Retinal pigment epithelial cell (primary cell): ENCODE measurements at places on chromosomes 7 and 10.

- DNase-seq = no peak
Observed at GRCh38 chr10:482051-482501, 207.4 kb downstream of the DIP2C start.

GRCh38 chr10:70573599-70574506 lies 28.7 kb downstream of the PRF1 start:
- no peak for DNase-seq

DNA sequence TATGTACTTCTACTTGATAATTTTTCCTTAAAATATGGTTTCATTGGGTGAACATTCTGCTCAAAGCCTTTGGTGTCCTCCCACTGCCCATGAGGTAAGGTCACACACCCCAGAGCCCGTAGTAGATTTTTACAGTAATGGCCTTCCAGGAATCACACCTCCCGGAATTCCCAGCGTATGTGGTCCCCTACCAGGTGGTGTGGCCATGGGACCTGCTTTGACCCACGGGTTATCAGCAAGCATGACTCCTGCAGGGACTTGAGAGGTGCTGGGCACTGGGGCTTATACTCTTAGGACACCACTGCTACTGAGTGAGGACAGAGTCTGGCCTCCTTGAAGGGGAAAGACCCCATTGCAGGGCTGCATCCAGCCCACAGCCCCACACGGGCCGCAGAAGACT lies 42.2 kb downstream of the BAIAP2L1 start:
- no peak for DNase-seq

GRCh38 chr7:113199841-113200240 lies 81.5 kb upstream of the SMIM30 start:
- DNase-seq = peak; percentile 93

GRCh38 chr7:118289476-118289875 lies 65.0 kb downstream of the ANKRD7 start:
- DNase-seq = no peak

GRCh38 chr10:33134011-33134751 lies 176.2 kb upstream of the ITGB1 start:
- peak; percentile 92 for DNase-seq

GRCh38 chr10:130439766-130440165 lies 303.6 kb downstream of the GLRX3 start:
- DNase-seq = no peak

DNA sequence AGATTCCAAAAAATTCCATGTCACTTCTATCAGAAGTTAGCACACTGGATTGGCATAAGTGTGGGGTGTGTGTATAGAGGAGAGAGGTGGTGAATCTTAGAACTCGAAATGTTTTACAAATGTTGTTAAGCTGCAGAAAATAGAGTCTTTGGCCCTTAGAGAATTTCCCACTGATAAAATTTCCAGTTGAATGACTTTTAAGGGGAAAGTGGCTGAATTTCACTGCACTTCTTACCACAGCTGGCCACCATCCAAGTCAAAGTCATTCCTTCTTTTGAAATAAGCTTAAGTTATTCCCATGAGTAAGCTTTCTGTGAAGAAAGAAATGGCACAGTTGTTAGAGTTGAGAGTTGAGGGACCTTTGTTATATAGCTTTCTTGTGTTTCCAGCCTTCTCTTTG lies 13.9 kb downstream of the VCL start:
- DNase-seq = peak; percentile 89

- DNase-seq = no peak
Observed at GRCh38 chr7:71484380-71484779, 352.4 kb downstream of the GALNT17 start.

DNA sequence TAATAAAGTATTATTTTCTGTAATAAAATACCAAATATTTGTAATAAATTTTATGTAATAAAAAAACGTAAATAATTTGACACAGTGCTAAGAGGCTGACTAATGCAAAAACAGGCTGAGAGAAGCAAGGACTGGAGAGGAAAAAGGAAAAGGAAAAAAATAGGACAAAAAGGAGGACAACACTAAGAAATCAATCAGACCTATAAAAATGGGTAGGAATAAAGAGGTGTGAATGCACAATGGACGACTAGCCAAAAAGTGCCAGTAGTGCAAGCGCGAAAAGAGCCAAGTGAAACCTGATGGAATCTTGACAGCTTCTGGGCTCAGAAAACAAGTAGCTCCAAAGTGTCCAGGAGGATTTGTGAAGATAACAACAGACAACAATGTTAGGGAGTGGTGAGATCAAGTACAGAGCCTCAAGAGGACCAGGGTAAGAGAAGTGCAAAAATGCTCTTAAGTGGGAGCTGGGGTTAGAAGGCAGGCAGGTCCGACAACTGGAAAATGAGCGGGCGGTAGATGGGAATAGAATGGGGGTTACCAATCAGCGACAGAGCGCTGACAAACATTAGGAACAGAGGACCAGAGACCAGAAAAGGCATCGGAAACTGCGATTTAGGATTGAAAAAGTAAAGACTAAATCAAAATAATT lies 1.2 kb downstream of the BRAF start:
- no peak for DNase-seq

GRCh38 chr7:34096198-34096651 lies 190.9 kb downstream of the BMPER start:
- no peak for DNase-seq

DNA sequence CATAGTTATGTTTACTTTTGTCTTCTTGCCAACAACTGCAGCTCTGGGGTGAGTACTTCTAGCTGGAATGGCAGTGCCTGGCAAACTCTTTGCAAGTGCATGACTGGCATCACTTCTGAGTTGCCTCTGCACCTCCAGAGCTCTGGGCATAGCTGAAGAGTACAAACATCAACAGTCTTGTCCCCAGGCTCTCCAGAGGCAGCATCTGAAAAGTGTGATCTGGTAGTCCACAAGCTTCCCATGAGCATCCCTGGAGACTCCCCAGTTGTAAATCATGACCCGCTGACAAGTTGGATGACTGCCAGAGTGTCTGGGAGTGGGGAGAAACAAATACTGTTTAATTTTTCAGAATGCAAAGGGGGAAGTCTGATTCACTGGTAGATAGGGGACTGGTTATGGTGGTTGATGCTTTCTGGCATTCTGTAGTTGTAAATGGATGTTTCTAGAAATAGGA lies 138.9 kb upstream of the CDK13 start:
- no peak for DNase-seq

DNA sequence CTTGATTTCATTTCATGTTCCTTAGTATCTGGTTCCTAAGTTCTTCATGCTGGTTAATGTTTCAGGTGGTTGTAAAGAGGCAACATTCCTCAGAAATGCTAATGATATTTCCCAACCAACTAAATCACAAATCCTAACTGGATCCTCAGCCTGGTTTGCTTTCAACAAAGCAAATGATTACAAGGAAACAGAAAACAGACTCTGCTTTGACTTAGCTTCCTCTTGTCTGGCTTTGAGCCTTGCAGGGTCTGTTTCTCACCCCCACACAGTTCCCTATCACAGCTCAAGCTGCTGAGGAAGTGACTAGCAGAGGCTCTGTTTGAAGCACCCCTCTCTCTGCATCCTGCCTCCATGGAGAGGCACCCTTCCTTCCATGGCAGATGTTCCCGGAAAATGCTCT lies 130.2 kb upstream of the CTTNBP2 start:
- DNase-seq = no peak

DNA sequence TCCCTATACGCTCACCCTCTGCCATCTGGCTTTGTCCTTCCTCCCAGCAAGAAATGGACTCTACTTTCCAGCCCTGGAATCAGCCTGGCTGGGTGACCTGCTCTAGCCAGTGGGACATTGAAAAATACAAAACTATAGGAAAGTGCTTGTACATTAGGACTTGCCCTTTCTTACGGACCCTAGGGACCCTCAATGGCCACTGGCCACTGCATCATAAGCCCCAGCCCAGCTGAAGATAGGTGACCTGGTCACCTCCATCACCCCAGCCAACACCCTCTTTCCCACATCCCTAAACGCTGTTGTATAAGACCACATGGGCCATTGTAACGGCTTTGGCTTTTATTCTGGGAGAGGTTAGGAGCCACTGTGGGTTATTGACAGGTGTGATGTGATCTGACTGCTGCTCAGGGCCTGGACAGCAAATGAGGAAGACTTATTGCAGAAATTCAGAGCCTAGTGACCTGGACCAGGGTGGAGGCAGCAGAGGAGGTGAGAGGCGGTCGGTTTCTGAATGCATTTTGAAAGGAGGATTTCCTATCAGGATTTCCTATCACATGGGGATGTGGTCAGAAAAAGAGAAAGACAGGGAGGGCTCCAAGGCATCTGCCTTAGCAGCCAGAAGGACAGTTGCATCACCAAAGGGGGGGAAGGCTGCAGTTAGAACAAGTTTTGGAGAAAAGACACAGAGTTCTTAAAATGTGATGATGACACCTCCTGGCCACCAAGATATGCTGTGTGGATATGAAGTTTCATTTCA lies 2.2 kb upstream of the LMBR1 start:
- no peak for DNase-seq

DNA sequence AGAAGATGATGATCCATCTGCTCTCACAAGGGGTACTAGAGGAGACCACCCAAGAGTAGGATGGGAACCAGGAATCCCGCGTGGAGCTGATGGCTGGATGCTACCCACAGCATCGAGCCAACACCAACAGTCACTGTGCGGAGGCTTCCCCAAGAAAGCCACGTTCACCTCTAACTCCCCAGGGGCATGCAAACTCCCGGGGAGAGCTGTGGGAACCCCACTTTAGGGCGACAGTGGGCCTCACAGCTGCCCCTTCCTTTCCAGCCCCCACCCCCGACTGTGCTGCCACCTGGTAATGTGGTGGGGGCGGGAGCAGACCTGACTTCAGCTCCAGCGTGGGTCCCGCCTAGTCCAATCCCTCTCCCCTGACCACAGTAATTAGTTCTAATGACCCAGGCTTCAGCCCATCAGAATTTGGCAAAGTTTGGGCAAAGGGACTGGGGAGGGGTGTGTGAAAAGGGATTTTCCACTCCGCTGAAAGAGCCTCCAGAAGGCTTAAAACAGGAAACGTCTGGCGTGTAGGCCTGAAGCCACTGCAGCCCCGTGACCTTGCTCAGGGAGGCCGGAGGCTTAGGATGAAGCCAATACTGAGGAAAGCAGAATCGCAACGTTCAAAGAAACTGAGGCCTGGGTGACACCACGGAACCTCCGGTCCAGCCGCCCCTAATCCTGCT lies 20.3 kb downstream of the ASB13 start:
- DNase-seq = peak; percentile 82

DNA sequence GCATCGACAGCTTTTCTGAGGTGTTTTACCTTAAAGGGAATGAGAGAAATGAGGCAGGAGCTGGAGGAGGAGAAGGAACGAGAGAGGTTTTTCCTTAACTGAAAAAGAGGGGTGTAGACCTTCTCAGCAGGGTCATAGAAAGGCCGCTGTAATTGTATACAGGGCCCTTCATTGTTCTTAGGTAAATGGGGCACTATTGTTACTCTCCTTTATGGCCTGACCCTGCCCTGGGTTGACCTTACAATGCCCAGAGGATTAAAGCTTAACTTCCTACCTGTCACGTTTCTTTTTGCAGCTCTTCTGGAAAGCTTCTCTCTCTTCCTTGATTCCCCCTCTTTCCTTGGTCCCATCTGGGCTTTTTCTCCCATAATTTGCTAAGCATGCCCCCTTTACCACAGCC lies 13.7 kb upstream of the PDLIM1 start:
- no peak for DNase-seq

DNA sequence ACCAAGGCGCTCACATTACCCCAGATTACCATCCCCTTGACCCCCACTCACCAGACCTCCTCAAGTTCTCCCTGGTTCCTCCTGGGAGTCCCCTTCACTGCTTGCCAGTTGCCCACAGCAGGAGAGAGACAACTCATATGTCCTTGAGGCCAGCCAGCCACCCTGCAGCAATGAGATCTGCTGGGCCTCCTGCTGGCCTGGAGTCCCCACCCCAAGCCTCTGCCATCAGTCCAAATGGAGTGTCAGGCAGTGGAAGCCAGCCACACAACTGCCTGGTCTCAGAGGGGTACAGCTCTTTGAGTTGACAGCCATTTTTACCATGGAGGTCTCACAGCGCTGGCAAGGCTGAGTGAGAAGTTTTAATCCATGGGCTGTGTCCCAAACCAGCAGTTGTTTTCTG lies 53.0 kb upstream of the EXOC4 start:
- no peak for DNase-seq

DNA sequence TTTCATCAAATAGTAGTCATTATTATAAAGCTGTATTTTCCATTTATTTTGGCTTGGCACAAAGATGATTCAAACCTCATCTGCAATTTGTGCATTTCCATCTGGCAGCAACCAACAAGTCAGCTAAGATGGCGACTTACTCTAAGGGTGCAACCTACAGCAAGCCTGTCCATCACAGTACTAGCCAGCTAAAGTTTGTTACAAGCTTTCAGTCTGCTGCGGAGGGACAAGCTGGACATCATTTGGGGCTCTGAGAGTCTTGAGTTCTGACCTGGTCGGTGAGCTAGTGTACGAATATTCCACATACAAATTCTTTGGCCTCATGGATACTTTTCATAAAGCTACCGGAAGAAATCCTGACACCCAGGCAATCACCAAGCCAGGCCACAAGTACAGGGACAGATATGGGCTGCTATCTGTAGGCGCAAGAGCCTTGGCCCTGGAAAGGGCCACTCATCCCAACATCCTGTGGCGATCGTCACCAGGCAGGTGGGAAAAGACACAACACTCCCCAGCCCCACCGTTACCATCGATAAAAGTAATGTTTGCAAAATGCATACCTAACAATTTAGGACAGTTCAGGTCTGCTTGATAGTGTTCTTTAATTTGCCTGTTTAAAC lies 307.6 kb downstream of the SKIDA1 start:
- DNase-seq = no peak

GRCh38 chr7:36303202-36304098 lies 86.2 kb upstream of the ANLN start:
- peak; percentile 71 for DNase-seq

DNA sequence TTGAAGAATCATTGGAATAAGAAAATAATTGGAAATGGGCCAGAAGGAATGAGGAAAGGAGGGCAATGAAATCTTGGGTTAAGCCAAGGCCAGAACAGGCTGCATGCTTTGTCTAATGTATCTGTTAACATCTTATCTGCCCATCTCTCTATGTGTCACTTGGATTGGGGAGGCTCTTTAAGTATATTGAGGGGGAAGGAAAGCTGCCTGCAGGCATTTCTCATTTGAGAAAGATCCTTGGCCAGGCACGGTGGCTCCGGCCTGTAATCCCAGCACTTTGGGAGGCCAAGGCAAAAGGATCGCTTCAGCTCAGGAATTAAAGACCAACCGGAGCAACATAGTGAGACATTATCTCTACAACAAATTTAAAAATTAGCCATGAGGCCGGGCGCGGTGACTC lies 14.3 kb downstream of the PCBD1 start:
- no peak for DNase-seq

GRCh38 chr10:126233182-126234148 lies 154.8 kb downstream of the ADAM12 start:
- DNase-seq = no peak

DNA sequence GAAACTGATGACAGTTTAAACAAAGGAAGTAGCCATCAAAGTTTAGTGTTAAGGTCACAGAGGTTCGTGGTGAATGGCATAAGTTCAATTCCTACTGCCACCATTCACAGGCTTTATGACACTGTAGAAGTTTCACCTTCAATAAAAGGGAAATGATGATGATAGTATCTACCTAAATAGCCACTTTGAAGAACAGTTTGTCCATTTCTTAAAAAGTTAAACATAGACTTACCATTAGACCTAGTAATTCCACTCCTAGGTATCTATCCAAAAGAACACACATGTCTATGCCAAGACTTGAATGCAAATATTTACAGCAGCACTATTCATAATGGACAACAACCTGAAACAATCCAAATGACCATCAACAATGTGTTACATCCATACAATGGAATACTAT lies 18.9 kb upstream of the GSTK1 start:
- DNase-seq = no peak

GRCh38 chr7:156665101-156665500 lies 24.5 kb downstream of the RNF32 start:
- DNase-seq = peak; percentile 72

GRCh38 chr10:6128591-6129251 lies 39.9 kb downstream of the RBM17 start:
- peak; percentile 65 for DNase-seq
